ENCODE measurements at places on chromosomes 3 and 15. TPM values are rescaled to one million over a fixed set of nuclear protein-coding genes. Genes with fewer than 3 reads are reported as not detected.
A peak's percentile ranks its signal among the peaks of the same experiment; 100 is the strongest.

- no peaks in the 10 kb centered on the region for H3K27me3 ChIP-seq
- H3K4me3 ChIP-seq: no peak overlapping the region
- H3K27ac ChIP-seq: no peak overlapping the region
- no peaks in the 10 kb centered on the region for H3K36me3 ChIP-seq
- no peak for DNase-seq
Observed at GRCh38 chr15:97759363-97759762, 201.1 kb upstream of the ARRDC4 start.

DNA sequence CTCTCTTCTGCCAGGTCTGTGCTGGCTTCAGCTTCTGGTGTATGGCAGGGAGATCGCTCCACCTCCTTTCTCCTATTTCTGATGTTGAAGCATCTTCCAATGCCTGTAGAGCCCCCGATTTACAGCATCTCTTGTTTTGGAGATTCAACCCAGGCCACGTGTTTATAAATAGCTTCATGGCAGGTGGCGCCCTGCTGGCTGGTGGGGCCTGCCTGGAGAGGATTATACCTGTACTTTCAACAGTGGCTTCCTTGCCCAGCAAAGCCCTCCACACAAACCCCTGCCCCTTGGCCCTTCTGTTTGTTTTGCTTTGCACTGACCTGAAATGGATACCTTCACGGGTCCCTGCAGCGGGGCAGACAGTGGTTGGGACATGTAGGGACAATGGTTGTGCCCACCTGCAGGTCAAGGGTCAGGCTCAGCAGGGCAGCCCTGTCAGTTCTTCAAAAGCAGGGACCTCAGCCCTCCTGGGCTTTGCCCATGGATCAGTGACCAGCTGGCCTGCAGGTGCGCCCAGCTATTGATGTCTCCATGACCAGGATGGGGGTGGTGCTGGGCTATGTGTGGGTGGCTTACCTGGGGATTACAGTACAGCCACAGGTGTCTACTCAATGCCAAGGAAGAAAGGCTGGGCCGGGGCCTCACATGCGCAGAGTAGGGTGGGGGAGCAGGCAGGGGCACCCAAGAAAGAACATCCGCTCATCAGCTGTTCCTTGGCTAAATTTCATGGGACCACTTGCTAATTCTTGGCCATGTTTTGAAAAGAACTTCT, 112.7 kb upstream of the PRR23C start:
- no peaks in the 10 kb centered on the region for H3K4me1 ChIP-seq
- DNase-seq: no peak
- H3K36me3 ChIP-seq: no peaks in the 10 kb centered on the region
- no peak overlapping the region for H3K27ac ChIP-seq
- no peaks in the 10 kb centered on the region for H3K27me3 ChIP-seq

GRCh38 chr3:72214066-72214951, 429.4 kb upstream of the PROK2 start:
- no peak overlapping the region for H3K4me3 ChIP-seq
- DNase-seq: no peak
- H3K36me3 ChIP-seq: no peaks in the 10 kb centered on the region
- H3K27me3 ChIP-seq: no peaks in the 10 kb centered on the region
- no peak overlapping the region for H3K27ac ChIP-seq

DNA sequence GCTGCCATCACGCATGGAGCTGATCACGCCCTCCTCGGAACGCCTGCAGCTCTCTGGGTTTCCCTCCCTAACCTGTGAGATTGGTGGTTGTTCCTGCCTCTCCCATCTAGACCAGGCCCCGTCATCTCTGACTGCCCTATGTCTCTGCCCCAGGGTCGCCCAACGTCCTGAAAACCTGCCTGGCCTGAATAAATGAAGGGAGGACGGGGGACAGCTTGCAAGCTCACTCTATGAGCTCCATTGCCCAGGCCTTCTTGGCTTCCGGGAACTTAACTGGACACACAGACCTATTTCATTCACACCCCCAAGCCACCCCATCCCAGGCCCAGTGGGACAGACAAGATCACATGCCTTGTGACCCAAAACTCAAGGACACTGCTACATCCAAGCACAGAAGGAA, 274.2 kb downstream of the XXYLT1 start:
- H3K4me3 ChIP-seq: no peak overlapping the region
- no peak overlapping the region for H3K27ac ChIP-seq
- H3K36me3 ChIP-seq: no peaks in the 10 kb centered on the region
- DNase-seq: no peak
- H3K27me3 ChIP-seq: no peaks in the 10 kb centered on the region

DNA sequence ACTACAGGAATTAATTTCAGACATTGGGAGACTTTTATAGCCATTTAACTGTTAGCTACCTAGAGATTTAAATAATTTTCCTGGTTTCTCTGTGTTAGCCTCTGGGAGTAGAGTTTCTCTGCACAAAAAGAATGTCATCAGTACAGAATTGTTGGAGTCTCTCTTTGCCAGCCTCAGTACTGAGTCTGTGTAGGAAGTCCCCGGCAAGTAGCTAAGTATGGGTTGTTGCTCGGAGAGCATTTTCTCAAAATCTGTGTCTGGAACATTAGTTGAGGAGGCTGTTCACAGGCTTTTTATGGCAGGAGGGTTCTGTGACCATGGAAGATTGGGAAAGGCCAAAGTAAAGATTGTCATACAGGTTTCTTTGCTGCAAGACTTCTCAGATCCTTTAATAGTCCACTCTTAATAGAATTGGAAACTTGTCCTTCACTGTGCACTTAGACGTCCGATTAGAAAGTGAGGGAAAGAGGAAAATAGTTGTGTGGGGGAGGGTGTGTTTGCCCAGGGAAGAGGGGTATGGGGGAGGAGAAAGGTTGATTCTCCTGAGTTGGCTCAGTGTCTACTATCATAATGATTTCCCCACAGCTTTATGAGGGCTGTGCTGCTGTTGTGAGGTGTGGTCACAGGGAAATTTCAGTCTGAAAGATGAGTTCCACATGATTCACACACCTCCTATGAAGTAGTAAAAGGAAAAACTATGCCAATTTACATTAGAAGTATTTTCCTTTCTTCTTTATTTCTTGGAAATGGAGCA, 207.1 kb downstream of the PTPRG start:
- no peak overlapping the region for H3K4me3 ChIP-seq
- no peak overlapping the region for H3K27ac ChIP-seq
- H3K36me3 ChIP-seq: no peaks in the 10 kb centered on the region
- H3K4me1 ChIP-seq: no peaks in the 10 kb centered on the region

- no peak for DNase-seq
- no peaks in the 10 kb centered on the region for H3K27me3 ChIP-seq
- H3K4me3 ChIP-seq: no peak overlapping the region
- no peaks in the 10 kb centered on the region for H3K4me1 ChIP-seq
- H3K27ac ChIP-seq: no peak overlapping the region
Observed at GRCh38 chr15:89116404-89116803, 28.1 kb downstream of the ABHD2 start.

- no peak for DNase-seq
- H3K27me3 ChIP-seq: no peaks in the 10 kb centered on the region
- no peak overlapping the region for H3K4me3 ChIP-seq
- no peaks in the 10 kb centered on the region for H3K36me3 ChIP-seq
- H3K4me1 ChIP-seq: peaks cover 19% of the 10 kb centered on the region
- H3K27ac ChIP-seq: peak overlapping the region; percentile 72
Observed at GRCh38 chr3:136070953-136071949, 105.7 kb downstream of the PPP2R3A start.

DNA sequence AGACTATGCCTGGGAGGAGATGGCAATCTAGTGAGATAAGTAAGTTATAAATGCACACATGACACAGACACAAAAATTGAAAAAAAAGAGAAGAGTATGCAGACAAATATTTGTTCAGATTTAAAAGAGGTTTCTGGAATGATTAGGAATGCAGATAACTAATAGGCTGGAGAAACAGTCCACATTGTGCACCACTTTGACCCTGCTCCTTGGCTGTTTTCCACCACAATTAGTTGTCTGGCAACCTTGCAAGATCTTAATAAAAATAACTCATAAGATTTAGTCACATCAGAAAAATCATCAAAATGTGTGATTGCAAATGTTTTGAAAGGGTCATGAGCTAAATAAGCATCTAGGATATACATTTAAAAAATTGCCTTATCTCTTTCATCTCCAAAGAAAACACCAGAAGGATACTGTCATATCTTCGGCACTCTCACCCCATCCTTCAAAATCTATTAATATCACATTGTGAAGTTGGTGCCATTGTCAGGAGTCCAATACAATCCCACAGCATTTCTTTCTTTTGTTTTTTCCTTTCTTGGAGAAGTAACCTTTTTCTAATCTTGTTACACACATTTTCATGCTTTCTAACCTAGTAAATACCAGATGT, 153.7 kb upstream of the KCNMB2 start:
- DNase-seq: no peak
- no peaks in the 10 kb centered on the region for H3K36me3 ChIP-seq
- no peak overlapping the region for H3K27ac ChIP-seq

- no peaks in the 10 kb centered on the region for H3K27me3 ChIP-seq
- no peak for DNase-seq
- H3K36me3 ChIP-seq: no peaks in the 10 kb centered on the region
- H3K4me1 ChIP-seq: no peaks in the 10 kb centered on the region
Observed at GRCh38 chr3:18902081-18902793, 246.1 kb upstream of the KCNH8 start.

GRCh38 chr3:108485146-108485545, 25.2 kb downstream of the MYH15 start:
- no peak for DNase-seq
- peaks cover 14% of the 10 kb centered on the region for H3K4me1 ChIP-seq
- no peak overlapping the region for H3K4me3 ChIP-seq
- H3K36me3 ChIP-seq: no peaks in the 10 kb centered on the region
- no peaks in the 10 kb centered on the region for H3K27me3 ChIP-seq
- no peak overlapping the region for H3K27ac ChIP-seq

DNA sequence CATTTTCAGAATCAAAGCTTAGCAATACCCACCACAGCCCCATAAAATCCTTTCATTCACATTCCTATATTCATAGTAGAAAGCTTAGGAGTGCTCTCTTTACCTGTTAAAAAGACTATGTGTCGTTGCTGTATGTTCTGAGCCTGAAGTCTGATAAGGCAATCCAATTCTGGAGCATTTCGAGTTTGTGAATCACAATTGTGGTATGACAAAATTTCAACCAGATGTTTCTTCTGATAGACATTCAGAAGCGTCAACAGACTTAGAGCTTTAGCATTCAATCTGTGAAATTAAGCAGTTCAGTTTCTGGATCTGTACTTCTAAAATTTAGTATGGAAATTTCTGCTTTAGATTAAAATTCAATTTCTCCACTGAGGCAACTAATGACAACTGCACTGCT, 58.3 kb downstream of the TASOR start:
- no peaks in the 10 kb centered on the region for H3K4me1 ChIP-seq
- H3K27ac ChIP-seq: no peak overlapping the region
- H3K4me3 ChIP-seq: no peak overlapping the region
- no peaks in the 10 kb centered on the region for H3K27me3 ChIP-seq

DNA sequence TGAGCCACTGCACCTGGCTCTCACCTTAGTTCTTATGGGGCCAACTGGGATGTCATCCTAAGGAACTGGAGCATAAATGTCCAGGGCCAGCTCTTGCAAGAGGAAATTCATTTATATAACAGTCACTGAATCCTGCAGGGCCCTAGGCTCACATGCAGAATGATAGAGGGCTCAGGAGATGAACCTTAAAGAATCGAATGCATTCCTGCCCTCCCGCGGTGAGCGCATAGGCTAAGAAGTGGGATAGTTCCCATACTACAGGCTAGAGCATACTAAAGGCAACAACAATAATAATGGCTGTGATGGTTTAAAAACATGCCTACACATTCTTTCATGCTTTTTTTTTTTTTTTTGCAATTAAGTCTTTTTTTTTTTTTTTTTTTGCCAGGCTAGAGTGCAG, 17.1 kb upstream of the CSRNP1 start:
- H3K27me3 ChIP-seq: no peaks in the 10 kb centered on the region
- no peak overlapping the region for H3K4me3 ChIP-seq
- DNase-seq: no peak
- no peaks in the 10 kb centered on the region for H3K4me1 ChIP-seq
- no peaks in the 10 kb centered on the region for H3K36me3 ChIP-seq
- H3K27ac ChIP-seq: no peak overlapping the region

DNA sequence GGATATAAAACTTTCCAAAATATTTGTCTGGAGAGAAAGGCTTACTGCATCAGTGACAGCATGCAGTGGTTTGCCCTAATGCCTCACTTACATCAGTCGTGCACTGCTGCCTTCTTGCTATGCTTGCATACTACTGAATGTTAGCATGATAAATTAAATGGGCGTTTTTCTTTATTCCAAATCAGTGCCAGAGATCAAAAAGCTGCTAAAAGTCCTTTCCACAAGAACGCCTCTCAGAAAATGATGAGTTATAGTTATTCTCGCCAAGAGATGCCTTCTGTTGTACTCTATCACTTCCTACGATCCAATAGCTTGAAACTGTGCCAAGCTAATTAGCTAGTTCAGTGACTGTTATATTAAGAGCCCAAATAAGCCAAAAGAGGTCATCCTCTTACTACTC, 345.8 kb upstream of the ROBO2 start:
- no peak overlapping the region for H3K4me3 ChIP-seq
- no peaks in the 10 kb centered on the region for H3K4me1 ChIP-seq
- DNase-seq: no peak

THSD4 gene
- total RNA-seq: 20.6 TPM

CATSPER2 gene
- 5.0 TPM for total RNA-seq

HYAL1 gene
- total RNA-seq: 18.4 TPM

CD200 gene
- 11.4 TPM for total RNA-seq

PRSS50 gene
- not detected for total RNA-seq

TTC21A gene
- total RNA-seq: 12.9 TPM
